ENCODE measurements at places on chromosomes 6 and 20. TPM values are rescaled to one million over a fixed set of nuclear protein-coding genes. Genes with fewer than 3 reads are reported as not detected.

Gene NR2E1
- total RNA-seq, result not detected

- DNase-seq, result no peak
Measured at GRCh38 chr6:148987982-148988381, 241.2 kb downstream of the UST start.

DNA sequence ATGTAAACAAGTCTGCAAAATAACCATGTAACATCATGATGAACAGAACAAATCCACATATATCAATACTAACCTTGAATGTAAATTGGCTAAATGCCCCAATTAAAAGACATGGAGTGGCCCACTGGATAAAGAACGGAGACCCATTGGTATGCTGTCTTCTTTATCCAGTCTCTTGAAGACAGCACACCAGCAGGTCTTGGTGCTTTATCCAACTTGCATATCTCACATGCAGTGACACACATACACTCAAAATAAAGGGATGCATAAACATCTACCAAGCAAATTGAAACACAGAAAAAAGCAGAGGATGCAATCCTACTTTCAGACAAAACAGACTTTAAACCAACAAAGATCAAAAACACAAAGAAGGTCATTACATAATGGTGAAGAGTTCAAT is 30.3 kb upstream of the EPB41L2 start:
- DNase-seq, result no peak

- no peak for DNase-seq
Measured at GRCh38 chr6:6870921-6871320, 236.8 kb upstream of the RREB1 start.

- no peak for DNase-seq
Measured at GRCh38 chr20:57260934-57261333, 5.5 kb downstream of the BMP7 start.

Gene FAM217A
- total RNA-seq, result not detected

Gene TCF21
- total RNA-seq, result 0.80 TPM

Gene GTSF1L
- total RNA-seq, result not detected

DNA sequence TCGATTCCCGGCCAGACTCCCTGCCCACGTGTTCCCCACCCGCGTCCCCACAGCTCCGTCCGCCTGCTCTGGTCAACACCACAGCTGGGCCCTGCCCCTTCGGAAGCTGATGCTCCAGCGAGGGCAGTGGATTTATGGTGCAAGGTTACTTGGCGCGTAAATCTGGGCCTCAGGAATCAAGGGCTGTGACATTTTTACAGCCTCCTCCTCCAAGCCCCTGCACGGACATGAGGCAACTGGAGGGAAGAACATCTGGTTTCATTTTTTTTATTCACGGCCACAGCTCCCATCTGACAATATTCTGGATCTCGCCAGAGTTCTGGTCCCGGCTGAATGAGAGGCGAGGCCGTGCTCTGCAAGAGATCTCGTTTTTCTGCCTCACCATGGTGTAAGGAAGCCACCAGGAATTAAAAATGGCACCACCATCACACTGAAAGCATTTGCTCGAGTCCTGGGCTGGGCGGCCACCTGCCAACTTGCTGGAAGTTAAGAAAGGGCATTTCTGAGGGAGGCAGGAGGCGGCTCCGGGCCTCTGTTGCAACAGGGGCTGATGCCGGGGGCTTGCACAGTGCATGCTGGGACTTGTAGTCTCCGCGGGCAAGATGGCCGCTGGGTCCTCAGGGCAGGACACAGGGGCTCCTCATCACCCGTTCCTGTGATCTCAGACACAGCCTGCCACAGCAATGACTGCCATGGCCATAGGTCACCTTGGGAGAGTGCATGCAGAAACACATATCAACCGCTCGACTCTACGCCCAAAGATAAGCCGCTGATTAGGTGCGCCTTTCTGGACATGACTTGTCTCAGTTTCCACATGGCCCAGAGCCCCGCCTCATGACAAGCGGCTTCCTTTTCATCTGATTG is 148.5 kb downstream of the LY86 start:
- peak; percentile 83 for DNase-seq

GRCh38 chr6:90159452-90159851 is 137.2 kb downstream of the BACH2 start:
- DNase-seq, result no peak

Gene ARFGEF3
- total RNA-seq, result 7.4 TPM

- no peak for DNase-seq
Measured at GRCh38 chr6:137863091-137863797, 3.8 kb upstream of the TNFAIP3 start.

Gene FAXC
- 0.49 TPM for total RNA-seq

DNA sequence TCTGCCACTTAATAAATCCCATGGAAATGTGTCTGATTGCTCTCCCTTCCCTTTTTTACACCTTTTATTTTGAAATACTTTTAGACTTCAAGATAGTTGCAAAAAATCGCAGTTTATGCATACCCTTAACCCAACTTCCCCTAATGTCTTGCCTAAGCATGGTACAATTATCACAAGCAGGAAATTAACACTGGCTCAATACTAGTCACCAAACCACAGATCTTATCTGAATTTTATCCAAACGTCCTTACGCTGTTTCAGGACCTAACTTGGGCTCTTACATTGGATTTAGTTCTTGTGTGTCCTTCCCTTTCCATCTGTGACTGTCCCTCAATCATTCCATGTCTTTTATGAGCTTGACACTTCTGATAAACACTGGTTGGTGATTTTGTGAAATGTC is 146.3 kb downstream of the ZNF217 start:
- DNase-seq, result no peak

- no peak for DNase-seq
Measured at GRCh38 chr6:167970230-167970629, 27.2 kb upstream of the KIF25 start.

GRCh38 chr6:26561533-26562466 is 23.6 kb downstream of the HMGN4 start:
- no peak for DNase-seq

GRCh38 chr6:190596-191395 is 101.5 kb upstream of the DUSP22 start:
- DNase-seq, result peak; percentile 49

GRCh38 chr20:37314099-37314498 is 24.6 kb downstream of the MANBAL start:
- no peak for DNase-seq

Gene ANKEF1
- total RNA-seq, result 1.6 TPM

Gene SLC22A16
- 0.22 TPM for total RNA-seq

Gene DLK2
- 0.45 TPM for total RNA-seq

Gene EYA2
- 24.4 TPM for total RNA-seq

DNA sequence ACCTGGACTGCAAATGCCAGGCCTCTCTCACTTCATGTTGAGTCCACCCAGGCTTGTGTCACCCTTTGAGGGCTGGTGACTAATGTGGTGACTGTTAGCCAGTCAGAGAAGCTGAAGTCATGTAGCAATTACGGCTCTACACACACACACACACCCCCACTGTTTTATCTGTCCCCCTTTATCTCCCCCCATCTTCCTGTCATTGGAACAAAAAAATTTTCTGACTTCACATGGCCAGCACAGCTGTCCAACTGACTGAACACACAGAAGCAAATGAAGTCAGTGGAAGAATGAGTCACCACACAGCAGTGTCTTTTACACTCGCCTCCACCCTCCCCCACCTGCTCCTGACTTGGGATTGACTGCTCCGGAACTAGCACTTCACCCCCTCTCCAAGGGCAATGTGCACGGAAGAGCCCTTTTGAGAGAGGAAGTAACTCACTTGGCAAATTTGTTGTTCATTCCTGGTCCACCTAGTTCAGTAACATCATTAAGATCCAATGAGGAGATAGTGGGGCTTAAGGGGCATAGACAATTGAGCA is 198.0 kb downstream of the RNF144B start:
- no peak for DNase-seq

Gene RNF182
- 0.49 TPM for total RNA-seq

Gene VNN1
- 1.2 TPM for total RNA-seq

GRCh38 chr6:132952031-132952867 is 137.9 kb downstream of the RPS12 start:
- no peak for DNase-seq

Gene DEFB132
- total RNA-seq, result not detected

DNA sequence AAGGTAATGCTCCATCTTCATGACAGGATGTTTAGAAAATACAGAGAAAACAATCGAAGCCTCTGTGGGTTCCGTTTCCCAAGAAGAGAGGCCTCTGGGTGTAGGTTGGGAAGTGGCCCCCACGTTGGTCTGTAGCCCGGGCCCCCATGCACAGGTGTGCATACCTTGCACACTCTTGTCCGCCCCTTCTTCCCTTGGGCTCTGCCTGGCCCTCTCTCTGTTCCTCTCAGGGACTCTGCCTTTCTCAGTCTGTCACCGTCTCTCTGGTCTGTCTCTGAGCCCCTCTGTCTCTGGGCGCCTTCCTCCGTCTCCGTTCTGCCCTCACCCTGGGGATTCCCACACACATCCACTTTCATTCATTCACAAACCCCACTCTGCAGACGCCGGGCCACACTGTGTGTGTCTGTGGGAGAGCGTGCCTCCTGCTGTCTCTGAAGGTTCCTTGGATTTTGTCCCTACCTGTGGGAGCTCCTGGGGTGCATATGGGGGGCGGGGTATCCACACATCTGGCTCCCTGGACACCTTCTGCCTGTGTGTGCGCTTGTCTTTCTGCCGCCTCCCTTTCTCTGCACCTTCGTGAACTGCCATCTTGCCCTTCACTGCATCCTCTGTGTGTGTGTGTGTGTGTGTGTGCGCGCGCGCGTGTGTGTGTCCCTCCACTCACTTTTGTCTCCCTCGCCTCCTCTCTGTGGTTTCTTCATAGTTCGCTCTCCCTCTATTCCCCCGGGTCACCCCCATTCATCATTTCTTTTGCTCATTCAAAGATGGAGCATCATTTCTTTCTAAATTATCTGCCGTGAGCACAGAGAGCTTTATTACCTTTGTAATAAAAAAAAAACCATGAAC is 75.3 kb downstream of the SRC start:
- DNase-seq, result no peak

Gene EFCAB8
- total RNA-seq, result 1.1 TPM

Gene MOG
- not detected for total RNA-seq

- DNase-seq, result no peak
Measured at GRCh38 chr6:120137492-120137891, 787.9 kb upstream of the MAN1A1 start.
